NT2/D1 (cell line): ENCODE measurements at places on chromosomes 4 and X.

DNA sequence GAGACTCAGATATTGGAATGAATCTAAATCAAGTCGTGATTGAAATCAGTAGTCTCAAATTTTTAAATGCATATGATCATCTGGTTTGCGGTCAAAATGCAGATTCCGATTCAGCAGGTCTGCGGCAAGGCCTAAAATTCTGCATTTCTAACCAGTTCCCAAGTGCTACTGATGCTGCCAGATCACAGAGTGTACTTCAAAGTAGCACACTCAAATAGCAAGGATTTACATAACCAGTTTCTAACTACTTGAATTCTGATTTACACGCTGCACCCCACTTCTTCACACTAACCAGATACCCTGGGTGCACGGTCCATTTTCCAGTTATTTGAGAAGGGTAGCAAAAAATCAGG lies 752 bp downstream of the MBTPS2 start:
- no peak for DNase-seq

DNA sequence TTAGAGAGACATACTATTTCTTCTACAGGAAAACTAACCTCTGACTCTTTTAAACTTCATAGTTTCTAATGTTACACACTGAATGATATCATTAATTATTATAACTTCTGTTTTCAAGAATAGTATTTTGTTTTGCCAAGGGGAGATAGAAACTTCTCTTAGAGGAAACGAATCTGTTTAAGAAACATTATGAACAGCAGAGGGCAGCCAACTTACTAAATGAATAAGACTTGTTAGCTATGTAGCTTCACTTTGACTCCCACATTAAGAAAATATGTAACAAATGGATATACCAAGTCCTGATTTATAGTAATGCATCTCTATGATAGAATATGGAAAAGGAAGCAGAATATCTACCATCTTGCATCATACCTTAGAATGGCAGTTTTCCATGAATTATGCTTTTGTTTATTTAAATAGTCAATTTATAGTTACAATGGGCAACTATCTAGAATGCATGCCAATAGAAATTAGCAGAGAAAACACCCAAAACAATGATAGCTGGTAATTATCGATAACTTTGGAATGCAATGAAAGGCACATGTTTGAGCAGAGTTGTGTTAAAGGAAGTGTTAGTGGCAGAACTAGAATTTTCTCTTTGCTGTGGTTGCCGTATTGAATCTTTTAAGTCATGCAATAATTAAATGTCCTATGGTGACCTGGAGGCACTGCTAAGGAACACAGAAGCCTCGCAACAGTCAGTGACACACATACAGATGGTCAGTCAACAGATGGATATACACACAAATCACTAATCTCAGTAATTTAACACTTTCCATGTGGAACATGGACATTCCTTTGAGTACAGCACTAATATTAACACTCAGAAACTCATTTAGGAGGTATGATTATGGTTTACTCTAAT lies 105.7 kb upstream of the PDLIM3 start:
- peak; percentile 33 for DNase-seq

- DNase-seq, result no peak
Observed at GRCh38 chr4:764405-765169, 59.0 kb downstream of the PCGF3 start.

- DNase-seq, result no peak
Observed at GRCh38 chr4:123587983-123588494, 191.4 kb downstream of the SPRY1 start.

- DNase-seq, result no peak
Observed at GRCh38 chr4:58935332-58935731, 1825.1 kb upstream of the IGFBP7 start.

DNA sequence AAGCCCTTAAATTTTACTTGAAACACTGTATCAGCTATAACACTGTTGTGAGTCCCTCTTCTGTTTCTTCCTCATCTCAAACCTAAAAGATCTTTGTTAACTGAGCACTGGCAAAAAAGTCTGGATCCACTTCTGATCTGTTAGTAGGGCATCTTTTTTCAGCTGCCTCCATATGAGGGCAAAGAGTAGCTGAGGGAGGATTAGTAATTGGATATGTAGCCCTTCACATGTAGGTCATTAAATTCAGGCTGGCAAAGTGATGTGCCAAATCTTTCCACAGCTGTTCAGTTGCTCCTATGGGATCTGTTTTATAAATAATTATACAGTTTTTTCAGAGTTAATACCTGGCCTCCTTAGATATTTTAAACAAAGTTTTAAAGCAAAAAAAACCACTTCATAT lies 1.1 kb upstream of the TRMT10A start:
- no peak for DNase-seq

DNA sequence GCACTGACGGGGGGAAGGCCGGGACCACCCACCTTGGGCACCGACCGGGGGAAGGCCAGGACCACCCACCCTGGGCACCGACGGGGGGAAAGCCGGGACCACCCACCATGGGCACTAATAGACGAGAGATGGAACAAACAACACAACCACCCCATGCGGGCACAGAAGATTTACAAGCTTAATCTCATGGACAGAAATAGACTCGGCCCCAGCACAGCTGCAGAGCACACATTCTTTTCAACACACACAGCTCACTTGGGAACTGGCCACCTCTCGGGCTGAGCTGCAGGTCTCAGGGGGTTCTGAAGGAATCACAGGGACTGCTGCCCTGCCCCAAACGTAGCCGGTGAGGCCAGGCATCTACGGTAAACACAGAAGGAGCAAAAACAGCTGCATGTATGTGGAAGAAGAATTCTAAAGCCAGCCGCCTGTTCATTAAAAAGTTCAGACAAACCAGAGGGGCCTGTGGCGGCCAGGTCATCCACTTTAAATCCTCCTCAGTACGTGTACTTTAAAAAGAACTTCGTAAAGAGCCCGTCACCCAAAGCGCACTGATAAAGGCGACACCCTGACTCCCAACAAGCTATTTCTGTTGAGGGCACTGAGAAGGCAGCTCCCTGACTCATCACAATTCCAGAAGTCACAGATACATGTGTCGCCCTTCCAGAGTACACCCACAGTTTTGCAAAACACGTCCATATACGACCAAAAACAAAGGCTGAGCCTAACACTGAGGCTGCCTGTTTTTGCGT lies 17.7 kb downstream of the PPP2R3B start:
- no peak for DNase-seq
